NCI-H1105 (cell line): ENCODE measurements at places on chromosomes 1 and 21.

DNA sequence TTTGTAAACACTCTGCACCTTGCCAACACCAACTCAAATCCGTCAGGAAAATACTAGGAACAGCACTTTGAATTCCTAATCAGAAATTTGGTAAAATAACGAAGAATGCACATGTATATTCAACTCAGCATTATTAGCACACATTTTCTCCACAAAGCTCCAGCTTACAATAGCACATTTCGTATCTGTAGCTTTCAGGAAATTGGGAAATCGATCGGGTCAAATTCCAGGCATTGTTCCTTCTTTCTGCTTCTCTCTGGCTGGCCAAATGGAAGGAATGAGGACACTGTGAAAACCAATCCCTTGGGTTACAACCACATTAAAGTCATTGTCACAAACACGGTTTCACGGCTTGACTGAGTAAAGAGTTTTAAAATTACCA, 58.6 kb downstream of the NPHP4 start:
- DNase-seq, result no peak

- no peak for DNase-seq
These were observed 112.9 kb upstream of the ZNF678 start for GRCh38 chr1:227450489-227450888.

DNA sequence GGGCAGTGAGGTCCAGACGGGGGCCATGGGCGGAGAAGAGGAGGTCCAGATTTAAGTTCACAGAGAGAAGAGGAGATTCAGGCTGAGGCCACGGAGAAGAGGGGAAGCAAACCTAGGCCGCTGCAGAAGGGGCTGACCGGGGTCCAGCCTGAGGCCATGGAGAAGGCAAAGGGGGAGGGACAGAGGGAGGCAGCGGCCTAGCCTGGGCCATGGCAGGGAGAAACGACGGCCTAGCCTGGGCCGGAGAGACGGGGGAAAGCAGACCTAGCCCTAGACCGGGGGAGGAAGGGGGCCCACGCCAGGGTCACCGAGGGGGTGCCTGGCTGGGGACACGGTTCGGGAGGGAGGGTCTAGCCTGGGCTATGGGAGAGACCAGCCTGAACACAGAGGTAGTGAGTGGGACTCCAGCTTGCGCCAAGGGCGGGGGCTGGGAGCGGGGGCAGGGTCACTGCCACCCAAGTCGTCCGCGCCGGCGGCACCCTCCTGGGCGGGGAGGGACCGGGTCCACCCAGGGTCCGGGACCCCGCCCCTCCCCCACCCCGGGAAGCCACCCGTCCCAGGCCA, 459 bp downstream of the CAPZB start:
- DNase-seq, result no peak

- no peak for DNase-seq
These were observed 16.3 kb upstream of the ERVH48-1 start for GRCh38 chr21:42941696-42942085.

DNA sequence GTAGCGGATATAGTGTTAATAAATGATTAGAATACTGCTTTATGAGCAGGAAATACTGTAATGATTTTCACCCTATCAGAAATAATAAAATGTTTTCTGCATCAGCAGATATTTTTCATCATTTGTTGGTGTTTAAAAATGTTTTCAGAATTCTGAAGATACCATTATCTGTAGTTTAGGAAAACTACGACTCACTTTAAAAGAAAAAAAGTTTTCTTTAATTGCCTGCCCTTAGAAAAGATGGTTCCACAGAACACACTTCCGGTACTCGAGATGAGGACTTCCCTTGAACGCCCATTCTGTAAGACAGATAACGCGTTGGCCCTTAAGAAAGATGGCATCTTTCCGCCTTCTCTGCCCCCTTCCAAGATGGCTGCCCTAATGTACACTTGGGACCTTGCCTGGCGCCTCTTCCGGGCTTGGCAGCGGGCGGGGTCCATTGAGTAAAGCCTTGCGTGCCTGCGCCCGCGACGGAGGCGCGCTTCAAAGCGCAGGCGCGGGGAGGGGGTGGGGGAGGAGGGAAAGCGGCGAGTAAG, at the start of gene SZRD1:
TSS of gene SZRD1 (plus strand) at position 521 of the 536 bp plus-strand sequence. CDS start 16 bp downstream, outside the sequence.
- DNase-seq, result peak; percentile 100

DNA sequence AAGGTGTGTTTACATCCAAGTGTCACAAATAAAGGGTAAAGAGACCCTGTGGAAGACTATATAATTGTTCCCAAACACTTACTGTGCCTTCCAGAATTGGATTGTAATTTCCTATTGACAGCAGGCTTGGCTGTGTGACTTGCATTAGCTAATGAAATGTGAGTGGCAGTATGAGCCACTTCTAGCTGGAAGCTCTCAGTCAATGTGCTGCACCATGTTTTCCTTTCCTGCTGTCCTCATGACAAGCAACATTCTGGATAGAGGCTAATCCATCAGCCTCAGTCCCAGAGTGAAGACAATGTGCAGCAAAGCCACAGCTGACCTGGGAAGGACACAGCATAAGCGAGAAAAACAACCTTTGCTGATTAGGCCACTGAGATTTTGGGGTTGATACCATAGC, 5.9 kb upstream of the FOXJ3 start:
- DNase-seq, result peak; percentile 78

GRCh38 chr21:34924194-34924593, 124.9 kb downstream of the RUNX1 start:
- no peak for DNase-seq

DNA sequence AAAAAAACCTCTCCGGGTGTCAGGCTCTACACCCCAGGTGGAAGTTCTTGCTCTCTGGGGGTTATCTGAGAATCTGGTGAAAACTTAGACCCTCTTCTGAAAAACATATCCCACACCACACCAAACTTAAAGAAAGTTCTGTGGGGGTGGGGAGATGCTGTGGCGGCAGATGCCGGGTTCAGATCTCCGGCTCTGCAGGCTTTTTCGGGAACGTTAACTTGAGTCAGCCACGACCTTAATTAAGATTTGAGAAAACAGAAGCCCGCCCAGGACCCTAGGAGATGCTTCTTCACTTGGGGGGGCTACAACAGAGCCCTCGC, 2.3 kb downstream of the RCC2 start:
- no peak for DNase-seq

GRCh38 chr1:99680270-99680669, 34.4 kb downstream of the PALMD start:
- DNase-seq, result no peak

DNA sequence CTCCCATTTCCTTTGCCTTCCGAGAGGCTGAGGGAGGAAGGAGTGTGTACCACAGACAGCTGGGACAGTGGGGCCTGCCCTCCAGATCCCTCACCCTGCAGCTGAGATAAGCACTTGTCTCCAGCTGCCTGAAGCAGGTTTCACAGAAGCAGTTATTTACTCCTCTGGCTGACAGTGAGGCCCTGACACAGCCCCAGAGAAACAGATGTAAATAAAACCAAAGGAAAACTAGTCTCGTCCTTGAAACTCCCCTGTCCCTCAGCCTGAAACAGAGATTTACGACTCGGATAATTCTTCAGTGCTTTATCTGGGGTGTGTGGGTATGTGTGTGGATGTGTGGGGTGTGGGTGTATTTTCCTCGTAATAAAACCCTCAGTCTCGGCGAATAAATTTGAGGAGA, 181.1 kb downstream of the IGSF21 start:
- DNase-seq, result no peak

DNA sequence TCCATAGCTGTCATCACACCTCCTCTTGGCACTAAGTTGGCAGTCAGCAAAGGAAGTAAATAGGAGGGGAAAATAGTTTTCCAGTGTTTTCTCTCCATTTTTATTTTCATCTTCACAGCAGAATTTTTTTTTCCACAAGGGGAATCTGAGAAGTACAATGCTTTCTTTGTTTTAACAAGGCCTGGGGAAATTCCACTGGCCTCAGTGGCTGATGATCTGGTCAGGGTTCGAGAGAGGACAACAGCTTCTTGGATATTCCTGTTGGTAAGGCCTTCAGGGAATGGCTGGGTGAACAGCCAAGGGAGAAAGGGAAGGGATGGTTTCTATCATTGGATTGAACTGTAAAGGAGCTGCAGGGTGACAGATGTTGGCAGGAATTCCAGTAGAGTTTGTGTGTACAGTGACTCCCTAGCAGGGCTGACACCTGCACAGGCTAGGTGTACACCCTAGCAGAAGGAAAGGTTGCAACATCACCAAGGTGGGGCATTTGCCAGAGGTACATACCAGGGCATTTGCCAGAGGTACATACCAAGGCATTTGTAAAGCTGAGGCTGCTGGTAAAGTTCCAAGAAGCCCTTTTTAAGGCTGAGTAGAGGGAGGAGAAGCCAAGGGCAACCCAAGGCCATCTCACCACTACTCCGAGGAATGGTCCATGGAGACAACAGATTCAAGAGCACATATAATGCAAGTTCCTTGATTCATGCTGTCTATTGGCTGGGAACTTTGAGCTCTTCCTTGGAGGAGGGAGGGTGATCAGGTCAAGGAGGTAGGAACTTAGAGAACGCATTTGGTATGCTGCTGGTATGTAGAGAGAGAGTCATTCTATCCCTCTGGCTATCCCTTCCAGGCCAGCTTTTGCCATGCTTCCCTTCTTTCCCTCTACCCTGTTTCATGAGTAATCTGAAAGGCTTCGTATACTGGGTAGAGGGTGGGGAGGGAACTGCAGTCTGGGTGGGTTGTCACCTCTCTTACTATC, 3.1 kb downstream of the GJA5 start:
- DNase-seq, result no peak

- no peak for DNase-seq
These were observed 18.7 kb downstream of the MEAF6 start for GRCh38 chr1:37495875-37496274.

- DNase-seq, result no peak
These were observed 548.8 kb upstream of the PKN2 start for GRCh38 chr1:88134983-88135921.

DNA sequence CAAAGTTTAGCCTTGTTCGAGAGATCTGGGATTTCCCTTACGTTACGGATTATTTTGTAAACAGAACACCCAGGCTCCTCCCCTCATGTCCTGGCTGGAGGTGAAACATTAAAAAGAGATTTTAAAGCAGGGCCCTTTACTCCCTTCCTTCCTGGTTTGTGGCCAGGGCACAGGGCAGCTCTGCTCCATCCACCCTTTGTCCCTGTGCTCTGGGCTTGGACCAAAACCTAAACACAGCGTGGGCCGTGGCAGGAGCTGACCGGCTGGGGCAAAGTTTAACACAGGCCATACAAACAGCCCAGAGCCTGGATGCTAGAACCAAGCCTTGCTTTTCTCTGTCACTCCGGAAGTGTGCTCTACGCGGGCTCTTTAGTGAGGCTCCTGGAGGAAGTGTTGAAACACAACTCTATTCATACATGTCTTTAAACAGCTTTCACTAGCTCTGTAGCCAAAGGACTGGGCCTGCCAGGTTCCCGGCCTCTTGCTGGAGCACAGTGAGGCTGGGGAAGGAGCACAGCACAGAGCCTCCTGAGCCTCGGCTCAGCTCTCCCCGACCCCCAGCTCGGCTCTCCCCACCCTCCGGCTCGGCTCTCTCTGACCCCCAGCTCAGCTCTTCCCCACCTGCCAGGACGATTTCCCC, 84.7 kb downstream of the PDE9A start:
- DNase-seq, result no peak

GRCh38 chr1:90046635-90047034, 51.7 kb downstream of the ZNF326 start:
- no peak for DNase-seq

DNA sequence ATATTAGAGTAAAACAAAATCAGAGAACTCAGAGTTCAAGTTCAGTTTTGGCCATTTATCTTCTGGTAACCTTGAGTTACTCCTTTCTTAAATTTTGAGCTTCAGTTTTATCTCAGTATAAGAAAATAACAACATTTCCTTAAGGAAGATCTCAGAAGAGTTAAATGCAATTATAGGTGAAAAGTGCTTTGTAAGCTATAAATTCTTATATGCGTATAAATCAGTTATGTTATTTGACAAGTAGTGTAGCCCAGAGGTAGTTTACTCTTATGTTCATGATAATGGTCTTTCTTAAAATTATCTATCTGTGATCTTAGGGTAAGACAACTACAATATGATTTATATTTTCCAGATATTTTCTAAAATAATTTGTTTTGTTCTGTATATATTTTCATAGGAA, 89.8 kb downstream of the LHX9 start:
- no peak for DNase-seq

- DNase-seq, result no peak
These were observed 836 bp upstream of the PRCC start for GRCh38 chr1:156766298-156767100.

GRCh38 chr1:11804666-11805421, 920 bp downstream of the MTHFR start:
- peak; percentile 89 for DNase-seq

GRCh38 chr1:213687832-213688231, 299.9 kb upstream of the PROX1 start:
- DNase-seq, result no peak

DNA sequence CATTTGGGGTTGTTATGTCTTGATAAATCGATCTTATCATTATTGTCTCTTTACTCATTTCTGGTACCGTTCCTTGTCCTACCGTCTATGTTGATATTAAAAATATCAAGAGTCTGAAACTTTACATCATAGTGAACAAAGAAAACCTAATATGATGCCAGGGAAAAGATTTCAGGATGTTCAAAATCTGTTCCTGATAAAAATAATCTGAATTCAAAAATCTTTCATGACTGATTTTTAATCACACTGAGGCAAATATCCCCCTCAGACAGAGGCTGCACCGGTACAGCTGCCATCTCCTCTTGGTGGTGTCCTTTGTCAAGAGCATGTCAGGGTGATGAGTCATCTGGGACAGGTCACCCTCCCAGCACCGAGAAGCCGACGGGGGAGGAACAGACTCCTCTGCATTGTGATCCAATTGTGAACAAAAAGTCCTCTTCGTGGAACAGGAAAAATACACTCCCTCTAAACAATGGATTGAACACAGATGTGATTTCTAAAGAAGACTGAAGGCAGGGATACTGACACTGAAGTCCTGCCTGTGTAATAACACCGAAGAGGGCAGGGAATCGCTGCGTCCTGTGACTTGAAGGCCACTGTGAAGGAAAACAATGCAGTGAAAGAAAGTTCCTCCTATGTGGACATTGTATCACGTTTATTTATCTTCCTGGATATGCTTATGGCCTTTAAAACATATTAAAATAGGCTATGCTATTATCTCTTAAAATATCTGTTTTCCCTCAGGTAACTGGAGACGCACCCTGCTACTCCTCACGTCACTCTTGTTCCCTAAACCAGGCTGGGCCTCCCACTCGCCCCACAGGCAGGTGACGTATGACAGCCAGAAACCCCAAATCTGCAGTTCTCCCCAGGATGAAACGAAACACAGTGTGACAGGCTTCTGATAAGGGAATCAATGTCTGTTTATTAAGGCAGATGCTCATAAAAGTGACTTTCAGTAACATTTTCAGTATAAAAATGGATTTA, 4.3 kb upstream of the SPATC1L start:
- DNase-seq, result no peak

DNA sequence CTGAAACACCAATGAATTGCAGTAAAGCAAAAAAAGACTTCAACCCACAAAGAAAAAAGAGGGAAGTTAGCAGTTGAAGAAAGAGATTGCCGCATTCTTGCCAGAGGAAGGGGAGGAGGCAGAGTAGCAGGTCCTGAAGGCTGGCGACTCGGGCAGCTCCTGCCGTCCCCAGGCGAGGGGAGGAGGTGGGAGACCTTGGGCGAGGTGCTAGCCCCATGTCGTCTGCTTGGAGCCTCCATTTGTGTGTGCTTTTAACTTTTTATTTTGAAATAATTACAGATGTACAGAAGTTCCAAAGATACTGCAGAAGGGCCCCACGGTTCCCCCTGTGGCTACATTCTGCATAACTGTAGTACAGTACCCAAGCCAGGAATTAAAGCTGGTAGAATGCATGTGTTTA, 6.7 kb downstream of the TRPM2 start:
- no peak for DNase-seq
